Right forelimb (tissue), 1 donor: ENCODE measurements at places on chromosomes 7 and 10.

DNA sequence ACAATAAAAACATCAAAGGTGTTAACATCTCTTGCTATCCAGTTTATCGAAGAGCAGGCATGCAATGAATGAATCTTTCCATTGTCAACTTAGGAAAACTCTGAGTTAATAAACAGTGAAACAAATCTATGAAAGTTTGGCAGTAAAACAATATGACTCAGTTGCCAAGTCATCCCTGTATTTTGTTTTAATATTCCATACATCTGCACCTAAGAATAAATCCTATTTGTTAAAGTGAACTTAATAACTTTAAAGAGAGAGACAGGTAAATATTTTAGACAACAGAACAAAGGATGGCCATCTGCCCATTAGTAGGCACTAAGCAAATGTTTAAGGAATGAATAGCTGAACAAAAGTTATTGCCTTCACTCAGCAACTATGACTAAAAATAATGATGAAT is 700.5 kb upstream of the CELF2 start:
- no peak for DNase-seq

DNA sequence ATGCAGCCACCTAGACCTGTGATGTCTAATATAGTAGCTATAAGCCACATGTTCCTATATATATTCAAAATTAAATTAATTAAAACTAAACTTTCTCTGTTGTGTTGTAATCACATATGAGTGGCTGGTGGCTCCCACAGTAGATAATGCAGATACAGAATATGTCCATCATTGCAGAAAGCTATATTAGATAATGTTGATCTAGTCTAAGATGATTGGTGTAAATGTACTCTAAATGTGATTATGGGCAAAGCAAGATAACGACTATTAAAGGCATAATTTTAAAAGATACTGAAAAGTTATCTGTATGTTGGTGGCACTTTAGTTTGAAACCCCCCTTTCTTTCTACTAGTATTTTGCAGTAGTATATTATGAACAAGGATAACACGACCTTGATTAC is 5.7 kb upstream of the HGF start:
- DNase-seq: no peak

- no peak for DNase-seq
These were observed 570.2 kb downstream of the ARL4A start for GRCh38 chr7:13257661-13258060.

DNA sequence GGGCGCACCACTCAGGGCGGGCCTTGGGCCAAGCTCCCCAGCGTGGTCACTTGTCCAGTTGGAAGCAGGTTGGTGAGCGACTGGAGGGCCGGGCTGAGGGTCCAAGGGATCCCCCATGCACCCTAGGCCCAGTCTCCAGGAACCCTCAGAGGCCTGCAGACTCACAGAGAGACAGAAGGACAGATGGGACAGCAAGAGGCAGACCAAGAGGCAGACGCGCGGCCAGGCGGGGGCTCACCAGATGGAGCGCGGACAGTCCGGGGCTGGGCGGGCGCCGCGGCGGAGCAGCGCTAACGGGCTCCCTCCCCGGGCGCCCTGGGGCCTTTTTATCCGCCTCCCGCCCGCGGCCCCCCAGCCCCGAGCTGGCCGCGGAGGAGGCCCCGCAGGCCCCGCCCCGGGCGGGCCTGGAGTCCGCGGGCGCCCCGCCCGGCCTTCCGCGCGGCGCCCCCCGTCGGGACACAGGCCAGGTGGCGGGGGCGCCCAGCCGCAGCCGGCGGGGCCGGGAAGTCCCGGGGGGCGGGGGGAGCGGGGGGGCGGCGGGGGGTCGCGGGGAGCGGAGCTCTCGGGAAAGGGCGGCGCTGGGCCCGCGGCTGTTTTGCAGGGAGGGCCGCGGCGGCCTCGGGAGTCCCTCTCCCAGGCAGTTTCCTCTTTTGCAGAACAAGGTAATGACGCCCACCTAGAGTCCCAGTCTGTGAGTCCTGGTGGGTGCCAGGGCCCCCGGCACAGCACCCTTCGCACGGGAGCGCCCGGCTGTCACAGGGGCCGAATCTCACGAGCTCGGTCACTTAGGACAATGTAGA is at the start of gene LOXL4:
Gene LOXL4 (minus strand): TSS at position 301 of the 800 bp plus-strand sequence. CDS start 5,175 bp downstream, outside the sequence.
- peak; percentile 76 for DNase-seq

GRCh38 chr10:69087590-69088470 is at the start of gene SRGN:
SRGN (plus strand) TSS chr10:69088103; CDS start chr10:69088158, 55 bp downstream.
- peak; percentile 53 for DNase-seq

DNA sequence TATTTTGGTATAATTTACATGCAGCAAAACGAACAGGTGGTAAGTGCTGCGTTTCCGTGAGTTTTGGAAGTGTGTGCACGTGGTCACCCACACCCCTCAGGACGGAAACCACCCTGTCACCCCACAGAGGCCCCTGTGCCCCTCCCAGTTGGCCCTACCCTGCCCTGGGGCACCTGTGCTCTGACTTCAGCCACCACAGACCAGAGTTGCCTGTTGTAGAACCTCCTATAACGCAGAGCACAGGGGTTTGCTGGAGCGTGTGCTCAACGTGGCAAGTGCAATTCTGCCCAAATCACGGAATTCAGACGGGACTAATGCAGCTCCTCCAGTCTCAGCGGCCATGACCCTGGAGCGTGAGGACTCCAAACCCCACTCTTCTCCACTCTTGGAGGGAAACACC is 9.6 kb upstream of the CFAP46 start:
- DNase-seq: no peak

- no peak for DNase-seq
These were observed 74.8 kb downstream of the SVIL start for GRCh38 chr10:29559996-29560395.

DNA sequence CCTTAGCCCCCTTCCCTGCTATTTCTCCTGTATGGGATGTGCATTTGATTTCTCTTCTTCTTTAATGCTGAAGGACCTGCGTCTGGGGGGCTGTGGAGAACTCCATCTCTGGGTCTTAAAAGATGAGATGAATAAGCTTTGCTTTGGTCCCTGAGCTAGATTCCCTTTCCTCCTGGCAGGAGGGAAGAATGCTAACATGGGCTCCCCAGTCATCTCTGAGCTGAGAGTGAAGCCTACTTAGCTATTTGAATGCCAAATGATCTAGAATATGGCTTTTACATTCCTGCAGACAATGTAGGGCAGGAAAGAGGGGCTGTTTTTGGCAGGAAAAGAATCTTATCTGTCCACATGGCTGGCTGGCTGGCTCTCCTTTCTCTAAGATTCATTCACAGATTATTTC is 62.6 kb upstream of the EFCAB10 start:
- DNase-seq: no peak

- no peak for DNase-seq
These were observed 5.5 kb downstream of the NKX2-3 start for GRCh38 chr10:99537989-99538917.

- no peak for DNase-seq
These were observed 82.3 kb downstream of the ADCY1 start for GRCh38 chr7:45656431-45656830.
